RWPE2 (cell line): ENCODE measurements at places on chromosomes 3 and 15.
A peak's percentile ranks its signal among the peaks of the same experiment; 100 is the strongest.

DNA sequence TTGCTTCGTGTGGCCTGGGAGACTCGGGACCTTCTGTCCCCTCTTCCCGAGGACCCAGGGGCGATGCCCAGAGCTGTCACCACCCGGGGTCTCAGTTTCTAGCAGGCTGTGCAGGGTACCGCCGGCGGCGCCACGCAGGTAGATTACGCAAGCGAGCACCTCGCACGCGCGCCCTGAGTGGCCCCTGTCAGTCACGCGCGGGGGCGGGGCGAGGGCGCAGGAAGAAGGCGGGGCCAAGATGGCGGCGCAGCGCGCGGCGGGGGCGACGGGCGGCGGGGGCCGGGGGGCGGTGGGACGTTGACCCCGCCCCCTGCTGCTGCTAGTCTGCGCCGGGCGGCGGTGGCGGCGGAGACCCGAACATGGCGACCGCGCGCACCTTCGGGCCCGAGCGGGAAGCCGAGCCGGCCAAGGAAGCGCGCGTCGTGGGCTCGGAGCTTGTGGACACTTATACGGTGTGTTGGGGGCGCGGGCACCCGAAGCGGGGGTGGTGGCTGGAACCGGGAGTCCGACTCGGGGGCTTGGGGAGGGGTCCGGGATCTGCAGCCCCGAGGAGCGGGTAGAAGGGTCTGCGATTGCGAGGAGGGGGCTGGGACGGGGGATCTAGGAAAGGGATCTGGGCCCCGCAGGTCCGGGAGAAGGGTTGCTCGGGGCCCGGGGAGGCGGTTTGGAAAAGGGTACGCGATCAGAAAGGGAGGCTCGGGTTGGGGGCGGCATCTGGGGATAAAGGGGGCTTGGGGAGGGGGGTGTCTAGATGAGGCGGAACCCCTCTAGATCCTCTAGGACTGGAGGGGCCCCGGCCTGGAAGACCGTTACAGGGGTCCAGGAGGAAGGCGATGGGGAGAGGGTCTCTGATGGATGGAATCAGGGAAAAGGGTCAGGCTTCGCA, at the start of gene NISCH:
NISCH (plus strand) TSS at position 322 of the 886 bp plus-strand sequence; CDS start at position 360, 38 bp downstream.
- DNase-seq = peak; percentile 81

GRCh38 chr3:21944251-21944650, 193.2 kb upstream of the ZNF385D start:
- no peak for DNase-seq

DNA sequence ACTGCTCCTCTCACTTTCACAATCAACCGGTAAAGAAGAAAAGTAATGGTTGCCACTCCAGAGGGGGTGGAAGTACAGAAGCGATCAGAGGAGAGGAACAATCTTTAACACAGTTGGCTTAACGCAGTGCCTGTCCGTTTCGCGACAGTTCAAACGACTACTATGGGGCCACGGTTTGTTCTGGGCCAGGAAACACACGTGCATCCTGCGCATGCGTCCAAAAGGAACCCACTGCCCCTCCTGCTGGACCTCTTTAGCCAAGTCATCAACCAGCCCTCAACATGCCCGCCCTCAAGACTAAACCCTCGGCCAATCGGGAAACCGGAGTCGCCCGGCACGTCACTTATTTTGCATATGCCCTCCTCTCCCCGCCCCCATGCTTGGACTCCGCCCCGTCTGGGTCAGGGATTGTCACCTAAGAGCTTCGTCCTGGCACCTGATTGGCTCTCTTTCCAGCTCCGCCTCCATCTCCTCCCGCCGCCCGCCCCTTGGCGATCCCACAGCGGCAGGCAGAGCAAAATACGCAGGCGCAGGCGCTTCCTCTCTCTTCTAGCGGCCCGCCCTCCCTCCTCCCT, 345 bp upstream of the CDV3 start:
- peak; percentile 100 for DNase-seq

- DNase-seq = no peak
Measured at GRCh38 chr3:106197532-106198194, 328.9 kb upstream of the CBLB start.
